ENCODE measurements at places on chromosomes 13 and 19.
A peak's percentile ranks its signal among the peaks of the same experiment; 100 is the strongest.

GRCh38 chr13:25262261-25262660 is 25.0 kb downstream of the MTMR6 start:
- DNase-seq, result no peak

- DNase-seq, result no peak
Measured at GRCh38 chr19:44059229-44059628, 7.4 kb downstream of the ZNF223 start.

DNA sequence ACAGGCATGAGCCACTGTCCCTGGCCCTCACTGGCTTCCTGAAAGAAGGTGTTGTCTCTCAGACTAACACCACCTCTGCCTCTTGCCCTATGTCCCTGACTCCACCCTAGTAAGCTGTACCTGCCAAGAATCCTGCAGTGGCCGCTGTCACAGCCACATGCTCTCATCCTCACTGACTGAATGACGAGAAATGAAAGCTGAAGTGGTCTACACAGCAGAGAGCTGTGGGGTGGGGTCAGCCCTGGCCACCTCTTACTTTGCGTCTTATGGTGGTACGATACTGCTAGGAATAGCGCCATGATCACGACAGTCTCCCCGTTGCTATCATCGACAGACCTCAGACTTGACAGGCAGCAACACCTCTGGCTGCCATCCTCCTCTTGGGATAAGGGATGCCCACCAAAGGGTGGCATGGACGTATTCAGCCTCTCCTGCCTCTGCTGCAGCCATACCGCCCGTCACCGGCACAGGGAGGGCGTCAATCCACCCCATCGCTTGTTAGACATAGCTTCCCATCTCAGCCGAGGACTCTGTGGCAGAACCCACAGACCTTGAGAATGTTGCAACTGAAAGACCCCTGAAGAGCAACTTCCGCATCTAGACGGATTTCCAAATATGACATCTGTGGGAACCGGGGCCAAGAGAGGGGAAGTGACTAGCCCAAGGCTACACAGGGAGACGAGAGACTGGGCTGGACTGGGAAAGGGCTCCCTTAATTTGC is 809 bp downstream of the MYO1F start:
- peak; percentile 70 for DNase-seq

GRCh38 chr13:108407495-108407894 is 138.0 kb downstream of the TNFSF13B start:
- no peak for DNase-seq

- no peak for DNase-seq
Measured at GRCh38 chr19:15225760-15226159, 6.5 kb downstream of the EPHX3 start.

DNA sequence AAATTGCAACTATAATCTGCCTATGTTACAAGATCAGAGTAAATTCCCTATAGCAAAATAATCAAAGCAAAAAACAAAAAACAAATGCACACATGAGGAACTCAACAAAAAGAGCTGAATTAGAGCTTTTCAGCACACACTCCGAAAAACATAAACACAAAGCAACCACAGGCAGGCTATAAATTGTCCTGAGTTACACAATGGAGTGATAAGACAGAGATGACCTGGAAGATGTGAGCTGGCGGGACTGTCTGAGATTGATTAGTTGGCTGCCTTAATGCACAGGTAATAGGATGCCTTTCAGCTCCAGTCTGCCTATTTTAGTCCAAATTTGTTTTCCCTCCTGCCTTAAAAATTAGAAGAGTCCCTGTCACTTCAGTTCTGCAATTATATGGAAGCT is 159.0 kb upstream of the FNDC3A start:
- DNase-seq, result no peak

- no peak for DNase-seq
Measured at GRCh38 chr13:110310541-110311442, 3.7 kb downstream of the COL4A2 start.

DNA sequence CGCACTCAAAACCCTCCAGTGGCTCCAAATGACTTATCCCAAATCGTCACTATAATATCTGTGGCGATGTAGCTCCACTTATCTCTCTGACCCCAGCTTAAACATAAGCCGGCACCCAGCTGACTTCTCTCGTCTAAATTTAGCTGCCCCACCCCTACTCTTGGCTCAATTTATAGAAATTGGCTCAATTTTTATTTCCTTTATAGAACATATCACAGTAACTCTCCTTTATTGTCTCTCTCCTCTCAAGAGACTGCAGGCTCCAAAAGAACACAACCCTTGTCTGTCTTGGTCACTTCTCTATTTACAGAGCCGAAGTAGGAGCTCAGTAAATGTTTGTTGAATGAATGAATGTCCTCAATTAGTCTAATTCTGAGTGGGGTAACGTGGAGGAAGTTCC is 805 bp downstream of the ZNF784 start:
- no peak for DNase-seq

DNA sequence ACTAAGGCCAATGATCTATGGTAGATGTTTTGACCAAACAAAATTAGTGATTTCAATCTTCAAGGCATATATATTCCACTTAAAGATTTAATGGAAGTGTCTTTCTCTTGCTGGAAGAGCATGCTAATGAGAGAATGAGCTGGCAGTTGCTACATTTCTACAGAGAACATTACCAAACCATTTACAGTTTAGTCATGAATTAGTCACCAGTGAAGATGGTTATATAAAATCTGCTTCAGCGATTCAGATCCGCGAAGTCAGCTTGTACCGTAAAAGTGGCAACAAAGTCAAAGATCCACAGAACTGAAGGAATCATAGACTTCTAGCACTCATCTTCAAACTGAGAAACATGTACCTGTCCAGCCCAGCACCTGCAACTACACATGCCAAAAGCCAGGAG is 156.3 kb downstream of the SLITRK5 start:
- DNase-seq, result no peak

GRCh38 chr13:113539822-113540221 is 44.7 kb upstream of the TFDP1 start:
- no peak for DNase-seq

DNA sequence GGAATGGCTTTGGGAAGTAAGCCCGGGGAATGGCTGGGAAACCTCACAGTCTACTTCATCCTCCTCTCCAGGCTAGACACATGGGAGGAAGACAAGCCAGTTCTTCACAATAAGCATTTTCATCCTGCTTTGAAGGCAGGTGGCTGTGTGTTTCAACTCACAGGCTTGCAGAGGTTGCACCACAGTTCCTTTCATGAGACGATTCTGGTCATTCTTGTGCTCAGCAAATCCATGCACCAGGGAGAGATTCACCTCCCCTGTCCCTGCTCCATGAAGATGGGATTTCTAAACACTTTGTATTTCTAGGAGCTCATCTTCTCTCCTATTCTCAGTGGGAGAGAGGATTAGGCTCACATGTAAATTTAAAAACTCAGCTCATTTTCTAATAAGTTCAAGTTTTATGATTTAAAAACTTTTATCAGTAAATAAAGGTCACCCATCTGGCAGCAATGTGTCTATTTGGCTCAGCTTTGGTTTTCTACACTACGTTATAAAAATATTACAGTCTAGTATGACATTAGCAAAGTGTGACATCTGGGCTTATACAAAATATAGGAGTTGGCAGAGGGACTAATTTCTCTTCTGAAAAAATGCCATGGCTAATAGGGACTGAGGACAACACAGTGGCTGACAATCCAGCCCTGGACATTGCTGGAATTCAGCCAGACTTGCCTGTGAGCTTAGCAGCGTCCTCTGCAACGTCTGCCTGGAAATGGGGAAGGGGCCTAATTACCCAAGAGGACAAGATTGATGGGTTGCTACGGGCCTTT is 283.2 kb upstream of the SLC10A2 start:
- DNase-seq, result no peak

GRCh38 chr13:83125791-83126190 is 756.5 kb downstream of the SLITRK1 start:
- no peak for DNase-seq

DNA sequence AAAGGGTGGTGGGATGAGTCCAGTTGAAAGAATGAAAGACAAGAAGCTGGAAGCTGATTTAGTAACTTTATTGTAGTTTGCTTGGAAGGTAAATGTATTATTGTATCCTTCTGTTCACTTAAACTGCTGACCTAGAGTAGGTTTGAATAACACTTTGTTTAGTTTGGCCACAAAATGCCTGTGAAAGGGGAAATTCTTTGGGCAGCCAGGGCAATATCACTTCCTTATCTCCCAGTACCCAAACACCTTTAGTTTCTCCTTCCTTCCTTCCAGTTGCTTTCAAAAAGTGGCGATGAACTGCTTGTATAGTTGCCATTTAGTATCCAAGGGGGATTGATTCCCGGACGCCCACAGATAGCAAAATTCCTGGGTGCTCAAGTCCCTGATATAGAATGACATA is 120.1 kb downstream of the PAN3 start:
- no peak for DNase-seq

GRCh38 chr13:104779311-104779993 is 1713.2 kb upstream of the SLC10A2 start:
- DNase-seq, result no peak

DNA sequence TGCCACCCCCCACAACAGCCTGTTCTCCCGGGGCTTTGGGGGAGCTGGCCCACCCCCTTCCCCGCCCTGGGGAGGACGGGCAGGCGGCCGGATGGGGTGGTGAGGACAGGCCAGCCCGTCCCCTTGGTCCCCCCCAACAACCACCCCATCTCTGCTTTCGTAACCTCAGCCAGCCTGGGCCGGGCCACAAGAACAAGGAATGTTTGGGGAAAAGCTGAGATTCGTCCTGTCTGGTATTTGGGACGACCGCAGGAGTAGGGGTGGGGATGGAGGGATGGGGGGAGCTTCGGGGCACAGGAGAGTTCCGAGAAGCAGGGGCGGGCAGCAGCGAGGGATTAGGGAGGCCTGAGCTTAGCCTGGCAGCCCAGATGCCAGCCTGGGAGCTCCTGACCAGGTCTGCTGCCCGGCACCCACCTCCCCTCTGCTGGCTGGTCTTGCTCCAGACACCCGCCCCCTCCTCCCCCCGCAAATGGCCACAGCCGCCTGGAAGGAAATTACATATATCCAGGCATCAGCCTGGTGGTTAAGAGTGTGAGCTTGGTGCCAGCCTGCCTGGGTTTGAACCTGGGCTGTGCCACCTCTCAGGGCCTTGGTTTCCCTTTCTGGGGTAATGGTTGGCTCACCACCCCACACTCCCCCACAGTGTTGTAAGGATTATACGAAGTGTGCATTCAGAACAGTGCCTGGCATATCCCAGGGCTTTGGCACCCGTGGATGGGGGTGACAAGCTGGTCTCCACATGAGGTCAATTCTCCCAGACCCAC is at the start of gene PODNL1:
TSS of gene PODNL1 (minus strand) at position 117 of the 764 bp plus-strand sequence. CDS start 236 bp downstream, outside the sequence.
- no peak for DNase-seq

DNA sequence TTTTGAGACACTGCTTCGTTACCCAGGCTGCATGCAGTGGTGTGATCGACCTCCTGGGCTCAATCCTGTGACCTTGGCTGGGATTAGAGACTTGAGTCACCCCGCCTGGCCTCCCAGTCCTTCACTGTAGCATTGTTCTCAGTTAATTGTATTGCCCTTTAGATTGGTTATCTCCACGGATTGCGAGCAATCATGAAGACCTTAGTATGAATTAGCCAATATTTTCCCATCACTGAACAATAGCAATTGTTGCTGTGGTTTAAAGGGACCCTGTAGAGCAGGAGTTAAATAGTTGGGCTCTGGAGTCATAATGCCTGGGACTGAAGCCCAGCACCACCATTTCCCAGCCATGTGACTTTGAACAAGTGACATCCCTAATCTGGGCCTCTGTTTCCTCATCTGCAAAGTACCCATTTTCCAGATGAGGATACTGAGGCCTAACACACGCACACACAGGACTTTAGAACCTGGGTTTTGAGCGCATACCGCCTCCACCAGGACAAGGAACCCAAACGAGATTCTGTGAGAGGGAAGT is 8.4 kb downstream of the PPP1R14A start:
- DNase-seq, result no peak

GRCh38 chr13:78197231-78197630 is 278.6 kb upstream of the EDNRB start:
- DNase-seq, result no peak

GRCh38 chr13:58190577-58190976 is 559.0 kb downstream of the PCDH17 start:
- DNase-seq, result no peak

- no peak for DNase-seq
Measured at GRCh38 chr13:76516013-76516412, 370.2 kb downstream of the KCTD12 start.

- no peak for DNase-seq
Measured at GRCh38 chr13:107025991-107026390, 458.1 kb upstream of the ARGLU1 start.

DNA sequence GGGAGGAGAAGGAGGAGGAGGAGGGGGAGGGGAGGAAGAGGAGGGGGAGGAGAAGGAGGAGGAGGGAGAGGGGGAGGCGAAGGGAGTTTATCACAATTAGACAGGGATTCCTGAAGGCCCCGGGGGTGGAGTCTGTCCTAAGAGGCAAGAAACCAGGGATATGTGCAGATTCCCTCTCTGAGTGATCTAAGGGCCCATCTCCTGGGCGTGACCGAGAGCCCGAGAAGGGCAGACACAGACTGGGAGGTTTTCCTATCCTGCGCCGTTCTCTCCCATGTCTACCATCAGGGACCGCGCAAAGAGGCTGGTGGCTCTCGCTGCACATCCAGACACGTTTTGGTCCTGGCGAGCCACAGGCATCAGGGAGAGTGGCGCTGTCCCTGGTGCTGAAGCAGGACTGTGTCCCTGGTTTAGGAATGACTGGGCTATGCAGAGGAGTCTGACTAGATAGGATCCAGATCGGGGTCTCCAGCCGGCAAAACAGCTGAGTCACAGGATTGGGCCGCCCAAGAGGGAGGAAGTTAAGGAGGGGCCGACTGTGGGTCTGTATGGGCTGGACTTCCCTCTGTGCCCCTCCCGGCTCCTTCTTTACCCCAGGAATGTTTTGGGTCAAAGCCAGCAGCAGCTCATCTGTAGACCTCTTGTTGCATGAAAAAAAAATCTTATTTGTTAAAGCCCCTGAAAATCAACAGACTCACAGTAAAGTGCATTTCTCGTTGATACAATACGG is 17.9 kb upstream of the ZNF175 start:
- DNase-seq, result peak; percentile 78

GRCh38 chr13:71316792-71317363 is 550.1 kb downstream of the DACH1 start:
- DNase-seq, result no peak

GRCh38 chr19:50509366-50509765 is 1.6 kb downstream of the JOSD2 start:
- no peak for DNase-seq

- DNase-seq, result no peak
Measured at GRCh38 chr13:44484562-44485138, 91.5 kb downstream of the TSC22D1 start.

DNA sequence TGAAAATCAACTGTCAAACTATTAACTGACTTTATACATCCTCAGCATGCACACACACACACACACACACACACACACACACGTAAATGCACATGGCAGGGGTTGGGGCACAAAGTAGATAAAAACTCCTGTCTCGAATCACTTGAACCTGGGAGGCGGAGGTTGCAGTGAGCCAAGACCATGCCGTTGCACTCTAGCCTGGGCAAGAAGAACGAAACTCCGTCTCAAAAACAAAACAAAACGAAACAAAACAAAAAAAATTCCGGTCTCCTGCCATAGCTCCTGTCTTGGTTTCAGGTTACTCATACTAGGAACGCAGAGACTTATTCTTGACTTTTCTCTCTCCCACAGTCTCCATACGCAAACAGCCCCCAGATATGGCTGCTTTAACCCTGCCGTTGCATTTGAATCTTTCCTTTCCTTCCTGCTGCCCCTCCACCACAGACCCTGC is 148.9 kb downstream of the SHISA2 start:
- DNase-seq, result peak; percentile 4

Measured in RPMI8226 (cell line).